ENCODE measurements at places on chromosomes 3 and 15.

DNA sequence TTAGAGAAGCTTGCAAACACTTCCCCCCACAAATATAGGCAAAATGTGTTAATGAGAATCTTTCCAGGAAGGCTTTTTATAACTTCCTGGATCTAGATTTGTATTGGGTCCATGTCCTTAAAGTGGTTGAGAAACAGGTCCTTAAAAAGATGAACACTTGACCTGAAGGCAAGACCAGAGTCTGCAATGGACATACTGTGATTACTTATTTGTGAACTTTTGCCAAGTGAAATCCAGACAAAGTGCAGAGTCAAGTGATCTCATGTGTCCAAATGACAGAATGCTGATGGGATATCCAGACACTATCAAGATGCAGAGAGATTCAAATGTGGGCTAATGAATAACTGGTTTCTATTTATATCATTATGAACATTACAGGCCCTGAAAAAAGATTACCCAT, 43.8 kb downstream of the FRMD4B start:
- DNase-seq: no peak

GRCh38 chr15:67746450-67746849, 78.9 kb upstream of the SKOR1 start:
- no peak for DNase-seq

GRCh38 chr15:85607141-85607806, 187.5 kb downstream of the KLHL25 start:
- DNase-seq: no peak

GRCh38 chr3:137035631-137036030, 77.8 kb downstream of the IL20RB start:
- no peak for DNase-seq

DNA sequence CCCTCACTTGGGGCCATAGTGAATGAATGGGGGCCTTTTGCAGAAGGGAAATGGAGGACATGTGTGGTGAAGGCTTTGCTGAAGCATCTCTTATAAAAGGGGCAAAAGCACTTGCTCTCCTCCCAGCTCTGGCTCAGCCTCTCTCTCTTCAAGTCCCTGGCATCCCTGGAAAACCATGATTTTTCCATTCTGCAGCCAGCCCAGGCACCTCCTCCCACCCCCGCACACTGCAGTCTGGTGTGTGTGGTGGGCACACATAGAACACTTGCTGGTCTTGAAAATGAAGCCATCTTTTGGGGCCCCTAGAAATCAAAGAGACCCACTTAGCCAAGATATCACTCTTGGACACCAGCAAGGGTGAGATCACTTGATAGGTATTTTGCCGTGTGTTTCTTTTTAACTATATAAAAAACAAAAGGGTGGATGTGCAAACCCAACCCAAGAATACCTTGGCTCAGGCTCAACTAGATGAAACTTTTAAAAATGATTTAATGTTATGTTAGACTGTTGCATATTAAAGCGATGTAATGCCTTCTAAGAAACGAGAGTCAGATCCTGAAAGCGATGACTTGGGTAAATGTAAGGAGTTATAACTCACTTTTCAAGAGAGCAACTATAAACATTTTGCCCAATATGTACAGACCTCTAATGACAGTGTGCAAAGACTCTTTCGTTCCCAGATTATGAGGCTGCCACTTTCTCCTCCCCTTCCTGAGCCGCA, 16.4 kb upstream of the ALDH1A3 start:
- DNase-seq: no peak

- no peak for DNase-seq
These were observed 2.0 kb downstream of the SLC22A13 start for GRCh38 chr3:38267662-38268061.

DNA sequence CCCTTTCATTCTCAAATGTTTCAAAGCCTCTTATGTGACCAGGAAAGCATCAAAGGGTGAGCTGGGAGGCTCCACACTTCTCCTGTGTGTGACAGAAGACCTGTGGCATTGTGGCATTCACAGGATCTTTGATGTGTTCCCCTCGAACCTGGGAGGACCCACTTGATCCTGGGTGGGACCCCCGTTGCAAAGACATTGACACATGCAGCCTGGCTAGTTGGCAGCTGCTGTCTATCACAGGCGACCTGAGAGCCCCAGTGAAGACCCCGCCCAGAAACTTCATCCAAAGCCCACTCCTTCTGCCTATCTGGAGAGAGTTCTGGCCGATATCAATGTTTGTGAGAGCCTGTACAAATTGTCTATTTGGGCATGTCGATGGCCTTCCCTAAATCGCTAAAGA, 140.4 kb upstream of the ATP2B2 start:
- no peak for DNase-seq

GRCh38 chr3:153026026-153026425, 136.0 kb upstream of the RAP2B start:
- no peak for DNase-seq

DNA sequence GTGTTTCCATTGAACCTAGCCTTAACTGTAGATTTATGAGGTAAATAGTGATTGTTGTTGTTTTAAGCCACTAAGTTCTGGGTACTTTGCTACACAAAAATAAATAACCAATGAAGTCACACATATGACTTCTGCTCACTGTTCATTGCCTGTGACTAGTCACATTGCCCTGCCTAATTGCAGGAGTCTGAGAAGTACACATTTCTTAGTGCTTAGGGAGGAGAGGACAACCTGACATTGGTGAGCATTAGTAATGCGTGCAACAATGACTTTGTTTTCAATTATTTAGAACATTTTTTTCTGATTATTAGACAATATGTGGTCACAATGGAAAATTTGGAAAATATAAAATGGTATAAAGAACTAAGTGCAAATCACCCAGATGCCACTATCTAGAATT, 133.2 kb upstream of the DAZL start:
- no peak for DNase-seq

DNA sequence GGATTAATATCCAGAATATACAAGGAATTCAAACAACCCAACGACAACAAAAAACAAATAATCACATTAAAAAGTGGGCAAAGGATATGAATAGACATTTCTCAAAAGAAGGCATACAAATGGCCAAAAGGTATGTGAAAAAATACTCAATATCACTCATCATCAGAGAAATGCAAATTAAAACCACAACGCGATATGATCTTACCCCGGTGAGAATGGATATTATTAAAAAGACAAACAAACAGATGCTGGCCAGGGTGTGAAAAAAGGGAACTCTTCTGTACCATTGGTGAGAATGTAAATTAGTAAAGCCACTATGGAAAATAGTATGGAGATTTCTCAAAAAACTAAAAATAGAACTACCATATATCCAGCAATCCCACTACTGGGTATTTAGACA, 43.5 kb upstream of the MEF2A start:
- no peak for DNase-seq

GRCh38 chr15:85955501-85956391, 123.9 kb upstream of the AGBL1 start:
- no peak for DNase-seq

DNA sequence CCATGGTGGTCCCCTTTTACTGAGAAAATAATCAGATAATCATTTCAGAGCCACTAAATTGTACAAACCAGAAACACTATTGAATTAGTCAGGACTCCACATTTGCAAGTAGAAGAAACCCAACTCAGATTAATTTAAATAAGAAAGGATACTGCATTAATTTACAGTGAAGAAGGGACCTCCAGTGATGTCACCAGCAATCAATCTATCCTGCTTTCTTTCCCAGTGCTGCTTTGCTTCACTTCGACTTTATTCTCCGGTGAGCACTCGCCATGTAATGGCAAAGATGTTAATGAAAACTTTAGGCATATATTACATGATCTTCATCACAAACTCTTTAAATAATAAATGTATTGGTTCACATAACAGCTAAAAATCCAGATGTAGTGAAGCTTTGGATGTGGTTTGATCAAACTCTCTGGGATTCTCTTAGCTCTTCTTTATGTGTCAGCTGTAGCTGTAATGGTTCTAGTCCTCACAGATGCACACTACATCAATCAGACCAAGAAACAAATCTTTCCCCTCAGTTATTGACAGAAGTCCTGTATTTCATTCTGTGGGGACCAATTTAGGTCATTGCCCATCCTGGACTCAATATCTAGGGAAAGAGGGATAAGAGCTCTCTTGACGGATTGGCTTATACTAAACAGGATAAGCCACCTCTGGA, 14.2 kb upstream of the ZBTB20 start:
- DNase-seq: no peak

GRCh38 chr3:171829841-171830517, 13.2 kb upstream of the TMEM212 start:
- DNase-seq: peak; percentile 83

DNA sequence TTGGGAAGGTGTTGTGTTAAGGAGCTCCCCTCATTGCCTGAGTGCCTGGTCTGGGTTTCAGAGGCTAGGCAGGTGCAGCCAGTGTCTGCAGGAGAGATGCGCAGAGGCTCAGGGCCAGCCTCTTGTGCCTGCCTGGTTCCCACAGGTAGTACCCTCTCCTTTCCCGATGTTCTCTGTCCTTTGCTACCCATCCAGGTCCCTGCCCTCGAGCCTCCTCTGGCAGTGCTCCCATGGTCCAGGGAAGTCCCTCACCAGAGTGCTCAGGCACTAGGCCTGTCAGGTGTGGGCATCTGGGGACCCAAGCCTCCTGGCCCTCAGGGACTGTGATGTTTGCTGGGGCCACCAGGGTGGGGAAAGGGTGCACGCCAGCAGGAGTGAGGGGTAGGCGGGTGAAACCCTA, 5.0 kb downstream of the TRPM1 start:
- no peak for DNase-seq

DNA sequence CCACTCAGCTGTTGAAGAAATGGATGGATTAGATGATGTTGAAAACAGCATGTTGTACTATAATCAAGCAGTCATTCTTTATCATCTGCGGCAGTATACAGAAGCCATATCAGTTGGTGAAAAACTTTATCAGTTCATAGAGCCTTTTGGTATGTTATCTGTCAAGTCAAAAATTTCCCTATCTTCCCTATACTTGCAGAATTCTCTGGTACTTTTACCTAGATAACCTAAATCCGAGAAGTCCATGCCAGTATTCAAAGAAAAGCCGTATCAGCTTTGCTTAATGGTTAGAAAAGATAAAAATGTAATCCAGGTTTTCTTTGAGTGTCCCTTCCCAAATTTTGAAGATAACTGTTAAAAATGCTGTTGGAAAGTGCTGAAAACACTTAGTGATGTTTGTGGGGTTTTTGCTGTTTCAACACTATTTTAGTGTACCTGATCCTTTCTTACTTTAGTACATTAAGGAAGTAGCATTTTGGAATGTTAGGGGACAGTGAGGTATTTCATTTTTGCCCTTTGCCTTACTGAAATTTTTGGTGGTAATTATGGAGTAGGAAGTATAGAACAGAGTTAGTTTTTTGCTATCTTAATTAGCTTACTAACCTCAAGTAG, 23.8 kb downstream of the CNOT10 start:
- no peak for DNase-seq

- DNase-seq: no peak
These were observed 547.4 kb upstream of the IL12A start for GRCh38 chr3:159441279-159441678.

GRCh38 chr15:100703032-100703578, 100.7 kb downstream of the ASB7 start:
- no peak for DNase-seq

All from Caki2 (cell line).